Natural killer cell treated with Interleukin-12 subunit alpha and Interleukin-12 subunit beta and Interleukin-15 and Interleukin-18, amount 100 ng/mL, for 72 hours (primary cell): ENCODE measurements at places on chromosomes 4 and X. TPM values are rescaled to one million over a fixed set of nuclear protein-coding genes. Genes with fewer than 3 reads are reported as not detected.

GRCh38 chrX:24100713-24101112 lies 46.0 kb downstream of the EIF2S3 start:
- DNase-seq: no peak

GRCh38 chr4:37659696-37660095 lies 26.5 kb downstream of the RELL1 start:
- no peak for DNase-seq

DNA sequence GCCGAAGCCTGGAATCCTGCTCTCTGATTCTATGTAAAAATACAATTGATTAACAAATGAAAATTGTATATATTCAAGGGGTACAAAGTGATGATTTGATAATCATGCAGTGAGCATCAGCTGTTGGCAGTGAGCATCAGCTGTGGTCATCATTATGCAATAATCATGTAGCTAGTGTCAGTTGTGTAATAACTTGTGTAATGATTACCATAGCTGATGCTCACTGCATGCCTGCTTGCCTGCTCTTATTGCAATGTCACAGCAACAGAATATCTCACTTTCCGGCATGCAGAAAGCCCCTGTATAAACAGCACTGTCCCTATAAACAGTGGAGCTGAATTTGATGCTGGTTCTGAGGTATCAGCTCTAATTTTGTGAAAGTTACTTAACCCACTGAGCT lies 46.8 kb downstream of the SULT1B1 start:
- no peak for DNase-seq

GRCh38 chrX:39837688-39838087 lies 260.1 kb downstream of the BCOR start:
- DNase-seq: no peak

DNA sequence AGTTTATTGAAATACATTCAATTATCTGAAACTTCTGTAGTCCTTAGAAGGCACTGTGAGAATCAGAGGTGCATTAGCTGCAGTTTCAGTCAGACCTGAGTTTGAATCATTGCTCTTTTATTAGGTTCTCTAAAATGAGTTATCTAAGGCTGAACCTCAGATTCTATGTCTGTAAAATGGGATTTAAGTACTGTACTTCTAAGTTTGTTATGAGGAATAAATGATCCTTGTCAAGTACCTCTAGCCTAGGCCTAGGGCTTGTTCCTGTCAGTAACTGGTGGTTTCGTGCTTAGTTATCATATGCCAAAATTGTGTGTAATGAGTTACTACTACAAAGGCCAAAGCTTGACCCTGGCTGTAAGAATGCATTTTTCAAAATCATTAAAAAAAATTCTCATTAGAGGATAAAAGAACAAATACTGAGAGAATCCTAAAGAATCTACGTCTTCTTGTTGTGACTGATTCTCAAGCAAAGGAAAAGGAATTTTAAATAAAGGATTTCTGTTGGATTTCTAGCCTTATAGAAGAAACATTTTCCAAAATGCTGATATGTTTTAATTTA lies 65.8 kb downstream of the SLIT2 start:
- no peak for DNase-seq

DNA sequence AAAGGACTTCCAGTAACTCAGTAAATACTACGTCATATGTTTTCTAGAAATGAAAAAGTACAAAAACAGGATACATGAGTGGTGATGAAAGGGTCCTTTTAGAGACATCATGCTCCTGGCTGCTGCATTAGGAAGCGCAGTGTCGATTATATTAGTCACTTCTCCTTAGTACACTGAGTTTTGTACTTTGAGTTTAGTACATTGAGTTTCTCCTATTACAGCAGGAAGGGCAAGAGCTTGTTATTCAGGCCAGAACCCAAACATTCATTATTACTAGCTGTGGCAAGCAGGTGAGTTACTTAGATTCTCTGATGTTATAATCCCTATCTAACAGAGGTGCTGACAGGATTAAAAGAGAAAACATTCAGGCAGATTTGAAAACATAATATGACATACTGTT lies 21.3 kb downstream of the RPGR start:
- DNase-seq: no peak

- DNase-seq: no peak
Measured at GRCh38 chr4:168074861-168075260, 17.5 kb upstream of the ANXA10 start.

GRCh38 chrX:40688929-40689328 lies 41.6 kb upstream of the CXorf38 start:
- DNase-seq: no peak

- no peak for DNase-seq
Measured at GRCh38 chrX:63751481-63751880, 33.5 kb downstream of the ARHGEF9 start.

DNA sequence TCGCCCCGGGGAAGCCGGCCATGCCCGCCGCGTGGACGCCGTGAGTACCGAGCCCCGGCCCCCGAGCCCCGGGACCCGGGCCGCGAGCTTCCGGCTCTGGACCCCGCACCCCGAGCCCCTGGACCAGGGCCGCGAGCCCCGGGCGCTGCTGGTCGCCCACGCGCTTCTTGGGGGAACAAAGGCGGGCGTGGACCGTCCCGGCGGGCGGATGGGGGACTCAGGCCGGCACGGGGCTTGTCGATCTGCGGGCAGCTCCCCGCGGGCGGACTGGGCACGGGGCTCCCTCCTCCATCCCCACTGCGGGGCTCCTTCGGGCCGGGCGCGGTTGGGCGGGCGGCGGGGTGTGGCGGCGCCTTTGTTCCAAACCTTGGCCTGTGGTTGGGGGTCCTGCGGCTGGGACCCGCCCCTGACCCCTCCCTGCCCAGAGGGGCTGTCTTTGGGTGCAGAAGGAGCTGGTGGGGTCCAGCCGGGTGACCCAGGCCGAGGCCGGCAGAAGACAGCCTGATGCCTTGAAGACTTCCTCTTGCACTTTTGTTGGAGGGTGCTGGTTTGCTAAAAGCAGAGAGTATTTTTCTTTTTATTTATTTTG lies 25.2 kb upstream of the ADD1 start:
- no peak for DNase-seq

GRCh38 chr4:53552711-53553110 lies 38.6 kb downstream of the LNX1 start:
- DNase-seq: no peak

DNA sequence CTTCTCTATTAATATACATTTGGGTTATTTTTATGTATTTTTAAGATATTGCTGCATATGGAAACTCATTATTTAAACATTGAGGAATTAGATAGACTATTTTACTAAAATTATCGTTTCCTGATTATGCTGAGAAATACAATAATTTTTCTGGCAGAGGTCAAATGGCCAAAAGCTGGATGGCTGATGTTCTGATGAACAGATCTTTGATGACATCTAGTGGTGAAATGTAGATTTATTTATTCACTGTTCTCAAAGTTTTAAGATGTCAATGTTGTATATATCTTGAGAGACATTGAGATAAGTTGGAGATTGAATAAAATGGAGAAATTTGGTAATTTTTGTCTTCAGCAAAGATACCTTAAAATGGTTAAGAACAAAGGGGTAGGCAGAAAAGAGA lies 96.2 kb downstream of the UGT8 start:
- no peak for DNase-seq

- DNase-seq: no peak
Measured at GRCh38 chr4:127775843-127776242, 6.3 kb upstream of the HSPA4L start.

DNA sequence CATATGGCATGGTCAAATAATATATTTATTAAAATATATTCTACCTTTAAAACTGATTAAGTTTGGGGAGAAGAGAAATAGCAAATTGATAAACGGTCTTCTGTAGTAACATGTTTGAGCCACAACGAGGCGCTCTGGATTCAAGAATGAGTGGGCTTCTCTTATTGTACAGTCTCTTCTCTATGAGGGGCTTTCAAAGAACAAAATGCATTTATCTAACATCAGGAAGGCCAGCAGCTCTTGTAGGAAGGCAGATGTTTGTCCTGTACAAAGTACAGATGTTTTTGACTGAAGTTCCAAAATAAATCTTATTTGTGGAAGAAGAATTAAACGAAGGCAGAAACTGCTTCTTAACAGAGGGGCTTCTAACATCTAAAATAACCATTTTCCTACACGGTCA lies 153.6 kb downstream of the RASL11B start:
- DNase-seq: no peak

DNA sequence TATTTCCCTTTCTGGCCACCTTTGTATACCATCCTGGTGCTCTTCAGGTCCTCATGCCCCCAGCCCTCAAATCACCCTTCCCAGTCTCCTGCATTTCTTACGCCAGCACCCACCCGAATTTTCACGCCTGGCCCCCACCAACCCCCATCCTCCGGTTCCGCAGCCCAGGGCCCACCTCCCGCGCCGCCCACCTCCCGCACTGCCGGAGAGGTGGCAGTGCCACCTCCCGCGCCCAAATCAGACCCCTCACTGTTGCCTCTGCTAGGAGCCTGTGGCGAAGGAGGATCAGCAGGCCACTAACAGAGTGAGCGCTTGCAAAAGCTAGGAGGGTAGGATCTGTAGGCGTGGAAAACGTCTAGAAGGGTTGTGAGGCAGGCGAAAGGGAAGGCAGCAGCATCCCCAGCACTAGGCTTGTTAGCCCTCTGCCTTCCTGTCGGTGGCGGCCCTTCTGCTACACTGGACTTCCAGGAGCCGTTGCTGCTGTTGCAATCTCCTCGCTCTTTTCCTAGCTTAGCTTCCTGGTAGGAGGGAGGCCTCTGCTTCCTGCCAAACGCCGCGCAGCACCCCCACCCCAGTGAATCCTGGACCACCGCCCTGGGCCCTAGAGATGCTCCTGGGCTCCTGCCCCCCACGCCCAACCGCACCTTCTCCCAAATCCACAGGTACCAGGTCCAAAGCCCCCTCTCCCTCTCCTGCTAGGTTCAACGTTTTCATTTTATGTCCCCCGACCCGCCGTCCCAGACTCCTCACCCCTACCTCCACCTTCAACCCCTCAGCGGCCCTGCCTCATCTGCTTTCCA lies 51.0 kb downstream of the SPIN2B start:
- DNase-seq: no peak

- DNase-seq: no peak
Measured at GRCh38 chr4:46386570-46386969, 3.4 kb downstream of the GABRA2 start.

- DNase-seq: no peak
Measured at GRCh38 chr4:41977709-41978108, 3.8 kb upstream of the DCAF4L1 start.

- DNase-seq: no peak
Measured at GRCh38 chrX:119989905-119990555, 46.5 kb upstream of the NKAP start.

DNA sequence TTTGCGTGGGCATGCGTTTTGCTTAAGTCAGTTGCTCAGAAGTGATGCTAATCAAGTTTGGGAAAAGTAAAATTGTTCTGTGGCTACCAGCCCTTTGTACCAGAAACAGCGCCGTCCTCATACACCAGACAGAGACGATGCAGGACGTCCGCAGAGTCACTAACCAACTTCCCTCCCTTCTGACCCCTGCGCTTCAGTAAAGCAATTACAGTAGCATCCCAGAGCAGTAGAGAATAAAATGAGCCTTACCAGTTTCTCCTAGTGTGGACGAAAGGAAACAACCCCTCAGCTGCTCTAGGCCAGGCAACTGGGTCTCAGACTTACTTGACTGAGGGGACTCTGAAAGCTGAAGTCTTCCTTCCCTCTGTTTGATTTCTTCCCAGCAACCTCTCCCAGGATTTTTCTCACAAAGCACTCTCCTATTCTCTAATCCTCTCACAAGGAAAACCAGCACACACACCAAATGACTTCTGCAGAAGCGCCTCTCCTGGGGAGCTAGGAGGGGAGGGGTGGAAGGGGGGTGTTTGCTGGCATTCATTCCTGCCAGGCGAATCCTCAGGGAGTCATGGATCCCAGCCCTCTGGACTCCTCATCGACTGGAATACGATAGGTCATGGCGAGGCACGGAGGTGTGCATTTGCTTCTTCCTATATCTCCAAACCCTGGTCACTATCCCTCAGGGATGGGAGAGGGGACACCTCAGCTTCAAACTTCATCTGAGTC lies 56.0 kb upstream of the MID1 start:
- DNase-seq: no peak

DNA sequence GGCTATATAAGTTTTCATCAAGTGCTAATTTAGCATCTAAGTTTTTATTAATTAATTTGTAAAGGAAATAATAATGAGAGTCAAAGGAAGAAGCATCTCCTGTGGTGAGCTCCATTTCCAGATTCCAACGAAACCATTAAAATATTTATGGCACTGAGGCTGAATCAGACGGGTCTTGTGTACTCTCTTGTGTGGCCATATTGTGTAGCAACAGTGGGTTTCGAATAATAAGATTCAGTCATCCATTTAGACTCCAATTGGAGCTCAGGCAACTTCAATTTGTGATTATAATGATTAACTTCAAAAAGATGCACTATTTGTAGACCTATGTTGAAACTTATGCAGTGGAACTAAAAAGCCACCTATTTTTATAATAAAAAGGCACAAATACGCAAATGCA lies 82.4 kb downstream of the SNCA start:
- DNase-seq: no peak

- no peak for DNase-seq
Measured at GRCh38 chrX:38799995-38800580, 1.2 kb upstream of the MID1IP1 start.

GRCh38 chr4:153483432-153484418 lies 17.6 kb downstream of the TMEM131L start:
- DNase-seq: no peak

DNA sequence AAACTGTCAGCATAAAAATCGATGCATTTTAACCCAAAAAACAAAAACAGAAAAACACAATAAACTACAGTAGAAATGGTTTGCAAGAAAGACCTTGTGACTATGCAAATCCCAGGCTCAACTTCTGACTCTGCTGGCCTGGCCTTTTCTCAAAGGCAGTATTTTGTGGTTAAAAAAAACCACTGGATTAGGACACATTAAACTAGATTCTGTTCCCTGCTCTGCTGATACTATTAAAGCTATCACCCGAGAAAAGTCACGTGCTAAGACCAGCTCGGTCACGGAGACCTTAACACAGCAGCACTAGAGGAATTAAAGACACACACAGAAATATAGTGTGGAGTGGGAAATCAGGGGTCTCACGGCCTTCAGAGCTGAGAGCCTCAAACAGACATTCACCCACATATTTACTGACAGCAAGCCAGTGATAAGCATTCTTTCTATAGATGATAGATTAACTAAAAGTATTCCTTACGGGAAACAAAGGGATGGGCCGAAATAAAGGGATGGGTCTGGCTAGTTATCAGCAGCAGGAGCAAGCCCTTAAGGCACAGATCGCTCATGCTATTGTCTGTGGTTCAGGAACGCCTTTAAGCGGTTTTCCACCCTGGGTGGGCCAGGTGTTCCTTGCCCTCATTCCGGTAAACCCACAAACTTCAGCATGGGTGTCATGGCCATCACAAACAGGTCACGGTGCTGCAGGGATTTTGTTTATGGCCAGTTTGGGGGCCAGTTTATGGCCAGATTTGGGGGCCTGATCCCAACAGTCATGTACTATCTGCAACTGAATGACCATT lies 16.1 kb downstream of the CBR4 start:
- no peak for DNase-seq

The RBM10 gene
- total RNA-seq: 59.6 TPM

The RAB33A gene
- total RNA-seq: 25.4 TPM

The TBX22 gene
- not detected for total RNA-seq

The TCEAL4 gene
- total RNA-seq: 8.2 TPM

The NLGN3 gene
- 1.6 TPM for total RNA-seq

The NALF2 gene
- not detected for total RNA-seq

The ZNF711 gene
- total RNA-seq: 0.26 TPM

The IL21 gene
- 1.7 TPM for total RNA-seq

The POU3F4 gene
- total RNA-seq: not detected

The SLC10A4 gene
- 0.39 TPM for total RNA-seq

The BANK1 gene
- 1.6 TPM for total RNA-seq
